ENCODE measurements at places on chromosomes 1 and 21.

DNA sequence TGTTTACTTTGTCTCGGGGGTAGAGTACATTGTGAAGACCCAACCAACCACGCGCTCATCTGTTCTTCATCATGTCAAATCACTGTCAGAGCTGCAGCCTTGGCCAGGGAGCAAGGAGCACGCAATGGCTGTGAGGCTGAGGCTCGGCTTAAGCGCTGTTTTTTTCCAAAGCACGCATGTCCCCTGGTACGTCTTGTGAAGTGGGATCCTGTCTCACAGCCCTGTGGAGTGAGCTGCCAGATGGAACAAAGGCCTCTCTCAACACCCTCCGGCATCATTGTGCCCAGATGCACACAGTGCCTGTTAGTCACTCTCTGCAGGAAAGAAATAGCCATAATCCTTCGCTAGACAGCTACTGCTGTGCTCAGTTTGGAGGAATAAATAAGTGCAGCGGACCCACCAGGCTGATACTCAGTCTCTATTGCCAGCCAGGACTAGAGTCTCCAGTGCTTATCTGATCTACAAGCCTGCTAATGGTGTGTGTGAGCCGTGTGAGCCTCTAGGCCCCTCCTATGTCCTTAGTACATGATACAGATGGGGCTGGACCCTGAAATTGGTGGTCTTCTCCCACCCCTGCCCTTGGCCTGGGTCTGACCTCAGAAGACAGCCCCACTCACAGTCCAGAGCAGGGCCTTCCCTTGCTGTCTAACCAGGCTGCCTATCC lies 91.3 kb upstream of the COA6 start:
- DNase-seq, result no peak

GRCh38 chr21:33578214-33578613 lies 10.3 kb downstream of the DONSON start:
- DNase-seq, result no peak

GRCh38 chr1:14037101-14037847 lies 337.3 kb downstream of the PRDM2 start:
- DNase-seq, result no peak

DNA sequence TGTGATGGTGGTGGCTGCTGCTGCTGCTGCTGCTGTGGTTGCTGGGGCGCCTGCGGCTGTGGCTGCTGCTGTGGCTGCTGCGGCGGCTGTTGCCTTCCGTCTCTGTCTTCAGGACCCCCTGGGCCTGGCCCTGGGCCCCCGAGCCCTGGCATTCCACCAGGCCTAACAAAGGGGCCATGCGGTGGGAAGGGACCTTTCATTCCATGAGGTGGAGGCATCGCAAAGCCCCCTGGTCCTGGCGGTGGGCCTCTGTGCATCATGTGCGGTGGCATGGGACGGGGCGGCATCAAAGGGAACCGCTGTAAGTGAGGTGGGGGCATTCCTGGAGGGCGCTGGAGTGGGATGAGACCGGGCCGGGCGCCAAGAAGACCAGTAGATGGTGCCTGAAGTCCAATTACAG lies 12.4 kb downstream of the SOD1 start:
- DNase-seq, result no peak

Data from GM10248 (cell line).